ENCODE measurements at places on chromosomes 7 and 10. TPM values are rescaled to one million over a fixed set of nuclear protein-coding genes. Genes with fewer than 3 reads are reported as not detected.

Gene SRRM3
- 0.07 TPM for total RNA-seq

Gene TMEM236
- 0.07 TPM for total RNA-seq

GRCh38 chr7:31102151-31102972 is 50.3 kb downstream of the ADCYAP1R1 start:
- DNase-seq = no peak

DNA sequence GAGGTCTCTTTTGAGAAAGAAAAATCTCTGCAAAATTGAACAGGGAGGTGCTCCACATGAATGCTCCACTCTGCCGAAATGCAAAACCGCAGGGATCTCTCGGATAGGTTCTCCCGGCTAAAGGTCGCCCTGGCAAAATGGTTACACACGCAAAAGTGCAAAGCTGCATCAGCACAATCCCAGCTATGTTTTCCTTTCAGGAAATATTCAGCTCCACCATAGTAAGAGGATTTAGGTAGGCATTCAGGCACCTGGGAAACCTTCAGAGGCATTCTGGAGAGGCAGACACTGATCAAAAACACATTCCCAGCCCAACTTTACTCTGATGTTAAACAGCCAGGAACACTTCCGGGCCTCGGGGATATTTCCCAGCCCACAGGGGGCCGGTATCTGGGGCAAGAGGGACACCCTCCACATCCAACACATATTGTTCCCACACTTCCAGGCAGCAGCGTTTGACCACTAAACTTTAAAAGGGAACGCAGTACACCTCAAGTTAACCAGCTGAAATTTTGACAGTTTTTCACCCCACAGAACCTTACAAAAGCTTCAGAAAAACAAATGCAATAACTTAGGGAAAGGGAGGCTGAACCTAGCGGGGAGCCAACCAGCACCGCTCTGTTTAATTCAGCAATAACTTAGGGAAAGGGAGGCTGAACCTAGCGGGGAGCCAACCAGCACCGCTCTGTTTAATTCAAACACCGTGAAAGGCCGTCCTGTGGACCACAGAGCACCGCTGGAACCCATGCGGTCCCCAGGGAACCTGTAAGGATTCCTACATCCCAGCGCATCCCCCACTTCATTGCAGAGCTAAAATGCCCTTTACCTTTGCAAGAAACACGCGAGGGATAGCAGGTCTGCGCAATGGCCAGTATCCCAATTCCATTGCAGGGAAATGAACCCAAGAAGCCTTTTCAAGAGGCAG is 45.9 kb downstream of the TNS3 start:
- DNase-seq = no peak

DNA sequence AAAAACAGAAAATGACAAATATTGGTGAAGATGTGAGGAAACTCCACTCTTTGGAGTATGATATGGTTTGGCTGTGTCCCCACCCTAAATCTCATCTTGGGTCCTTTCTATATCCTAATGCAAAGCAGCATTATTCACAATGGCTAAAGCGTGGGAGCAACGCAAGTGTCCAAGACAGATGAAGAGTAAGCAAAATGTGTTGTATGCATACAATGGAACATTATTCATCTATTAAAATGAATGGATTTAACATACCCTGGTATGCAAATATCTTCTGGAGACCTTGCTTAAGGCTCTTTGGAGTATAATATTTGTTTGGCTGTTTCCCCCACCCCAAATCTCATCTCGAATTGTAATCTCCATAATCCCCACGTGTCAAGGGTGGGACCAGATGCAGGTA is 839.8 kb upstream of the POM121L12 start:
- DNase-seq = no peak

GRCh38 chr7:74174606-74175082 is 488 bp downstream of the EIF4H start:
- no peak for DNase-seq
